Lung (tissue), 17 donors: ENCODE measurements at places on chromosomes 16 and 17. TPM values are rescaled to one million over a fixed set of nuclear protein-coding genes. Genes with fewer than 3 reads are reported as not detected.

MYH1 gene
- total RNA-seq, result not detected

CD7 gene
- total RNA-seq, result 7.0 TPM

DNA sequence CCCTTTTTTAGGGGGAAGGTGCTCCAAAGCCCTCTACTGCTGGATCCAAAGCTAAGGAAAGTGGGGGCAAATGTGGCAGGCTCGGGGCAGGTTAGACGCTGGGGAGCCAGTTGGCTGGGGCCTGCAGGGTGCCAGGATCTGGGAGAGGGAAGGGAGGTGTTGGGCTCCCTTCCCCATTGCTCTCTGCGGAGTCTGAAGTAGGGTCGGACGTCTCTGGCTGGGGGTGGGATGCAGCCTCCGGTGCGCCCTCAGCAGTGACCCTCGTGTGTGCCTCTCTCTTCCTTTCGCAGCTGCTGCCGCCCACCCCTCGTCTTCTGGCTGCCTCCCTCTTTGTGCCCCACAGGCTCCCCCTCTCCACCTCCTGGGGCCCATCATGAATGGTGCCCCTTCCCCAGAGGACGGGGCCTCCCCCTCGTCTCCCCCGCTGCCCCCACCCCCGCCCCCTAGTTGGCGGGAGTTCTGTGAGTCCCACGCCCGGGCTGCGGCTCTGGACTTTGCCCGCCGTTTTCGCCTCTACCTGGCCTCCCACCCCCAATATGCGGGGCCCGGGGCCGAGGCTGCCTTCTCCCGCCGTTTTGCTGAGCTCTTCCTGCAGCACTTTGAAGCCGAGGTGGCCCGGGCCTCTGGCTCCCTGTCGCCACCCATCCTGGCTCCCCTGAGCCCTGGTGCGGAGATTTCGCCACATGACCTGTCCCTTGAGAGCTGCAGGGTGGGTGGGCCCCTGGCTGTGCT, 2.2 kb downstream of the SH2B1 start:
- no peak overlapping the region for H3K4me3 ChIP-seq
- no peak overlapping the region for H3K27ac ChIP-seq
- H3K27me3 ChIP-seq, result no peaks in the 10 kb centered on the region
- no peak for DNase-seq
- peaks cover 6% of the 10 kb centered on the region for H3K4me1 ChIP-seq

GRCh38 chr16:24729951-24730815, 732 bp downstream of the TNRC6A start:
- H3K27ac ChIP-seq, result peak overlapping the region; percentile 95
- H3K27me3 ChIP-seq, result no peaks in the 10 kb centered on the region
- H3K4me1 ChIP-seq, result no peaks in the 10 kb centered on the region
- H3K36me3 ChIP-seq, result no peaks in the 10 kb centered on the region
- H3K4me3 ChIP-seq, result peak overlapping the region; percentile 98

- H3K27me3 ChIP-seq, result no peaks in the 10 kb centered on the region
- H3K36me3 ChIP-seq, result peaks cover 26% of the 10 kb centered on the region
- no peak overlapping the region for H3K27ac ChIP-seq
Measured at GRCh38 chr17:65047941-65048340, 8.6 kb downstream of the GNA13 start.

DNA sequence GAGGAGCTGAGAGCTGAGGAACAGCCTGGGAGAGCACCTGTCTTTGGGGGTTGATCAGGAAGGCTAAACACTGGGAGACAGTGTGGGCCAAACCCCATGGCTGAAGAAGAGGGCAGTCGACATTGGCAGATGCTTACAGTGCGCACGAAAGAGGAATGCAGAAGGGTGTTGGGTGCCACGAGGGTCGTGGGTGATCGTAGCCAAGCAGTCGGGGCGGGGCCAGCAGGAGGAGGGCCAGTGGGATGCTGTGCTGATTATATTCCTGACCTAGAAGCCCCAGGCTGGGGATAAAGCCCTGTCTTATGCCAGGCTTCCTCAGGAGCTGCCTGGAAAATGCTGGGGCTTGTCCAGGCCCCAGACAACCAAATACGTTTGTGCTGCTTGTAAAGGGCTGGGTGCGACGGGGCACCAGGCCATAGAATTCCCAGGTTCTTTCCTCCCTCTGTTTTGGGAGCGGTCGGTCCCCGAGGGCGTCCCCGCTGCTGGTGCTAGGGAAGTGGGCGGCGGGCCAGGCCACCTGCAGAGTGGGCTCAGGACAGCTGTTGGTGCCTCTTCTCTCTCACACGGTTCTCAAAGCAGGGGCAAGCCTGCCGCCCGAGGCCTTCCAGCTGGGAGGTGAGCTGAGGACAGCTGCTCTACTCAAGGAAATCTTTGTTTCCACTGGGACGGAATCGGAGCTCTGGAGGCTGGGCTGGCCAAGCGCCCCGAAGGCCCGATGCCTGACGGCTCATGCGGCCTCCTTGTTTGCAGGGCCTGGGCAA, 10.0 kb downstream of the C1QTNF1 start:
- H3K4me1 ChIP-seq, result peaks cover 2% of the 10 kb centered on the region
- DNase-seq, result peak; percentile 47
- H3K27me3 ChIP-seq, result peaks cover 6% of the 10 kb centered on the region
- no peak overlapping the region for H3K27ac ChIP-seq

GRCh38 chr17:47735536-47736011, 2.5 kb downstream of the TBX21 start:
- no peak overlapping the region for H3K27ac ChIP-seq
- no peaks in the 10 kb centered on the region for H3K4me1 ChIP-seq
- H3K4me3 ChIP-seq, result no peak overlapping the region
- no peak for DNase-seq
- H3K36me3 ChIP-seq, result no peaks in the 10 kb centered on the region

- no peaks in the 10 kb centered on the region for H3K27me3 ChIP-seq
- H3K4me1 ChIP-seq, result peaks cover 4% of the 10 kb centered on the region
- no peak for DNase-seq
- peak overlapping the region; percentile 88 for H3K4me3 ChIP-seq
- peak overlapping the region; percentile 76 for H3K27ac ChIP-seq
- H3K36me3 ChIP-seq, result no peaks in the 10 kb centered on the region
Measured at GRCh38 chr17:36602030-36602748, 806 bp downstream of the MRM1 start.

- no peak overlapping the region for H3K27ac ChIP-seq
- H3K4me1 ChIP-seq, result no peaks in the 10 kb centered on the region
- peaks cover 11% of the 10 kb centered on the region for H3K27me3 ChIP-seq
- DNase-seq, result no peak
- H3K36me3 ChIP-seq, result no peaks in the 10 kb centered on the region
- no peak overlapping the region for H3K4me3 ChIP-seq
Measured at GRCh38 chr16:706189-707061, 824 bp upstream of the FBXL16 start.
